ENCODE measurements at places on chromosomes 16 and 17.

DNA sequence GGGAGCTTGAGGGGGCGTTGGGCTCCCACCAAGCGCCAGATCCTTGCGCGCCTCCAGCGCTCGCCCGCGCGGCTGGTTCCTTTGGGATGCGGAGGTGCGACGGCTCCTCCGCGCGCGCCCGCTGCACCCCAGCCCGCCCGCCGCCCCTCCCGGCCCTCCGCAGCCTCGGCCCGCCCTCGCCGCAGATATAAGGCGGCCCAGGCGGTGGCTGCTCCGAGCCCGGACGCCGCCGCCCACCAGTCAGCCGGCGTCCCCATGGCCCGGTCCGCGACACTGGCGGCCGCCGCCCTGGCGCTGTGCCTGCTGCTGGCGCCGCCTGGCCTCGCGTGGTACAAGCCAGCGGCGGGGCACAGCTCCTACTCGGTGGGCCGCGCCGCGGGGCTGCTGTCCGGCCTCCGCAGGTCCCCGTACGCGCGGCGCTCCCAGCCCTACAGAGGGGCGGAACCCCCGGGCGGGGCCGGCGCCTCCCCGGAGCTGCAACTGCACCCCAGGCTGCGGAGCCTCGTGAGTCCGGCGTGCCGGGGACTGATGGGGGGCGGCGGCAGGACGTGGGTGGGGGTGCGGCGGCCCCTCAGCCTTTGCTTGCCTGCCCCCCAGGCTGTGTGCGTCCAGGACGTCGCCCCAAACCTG is at the start of gene NPB:
Gene NPB (plus strand): TSS at position 216 of the 630 bp plus-strand sequence. CDS start 40 bp downstream, at position 256.
- no peak for DNase-seq

DNA sequence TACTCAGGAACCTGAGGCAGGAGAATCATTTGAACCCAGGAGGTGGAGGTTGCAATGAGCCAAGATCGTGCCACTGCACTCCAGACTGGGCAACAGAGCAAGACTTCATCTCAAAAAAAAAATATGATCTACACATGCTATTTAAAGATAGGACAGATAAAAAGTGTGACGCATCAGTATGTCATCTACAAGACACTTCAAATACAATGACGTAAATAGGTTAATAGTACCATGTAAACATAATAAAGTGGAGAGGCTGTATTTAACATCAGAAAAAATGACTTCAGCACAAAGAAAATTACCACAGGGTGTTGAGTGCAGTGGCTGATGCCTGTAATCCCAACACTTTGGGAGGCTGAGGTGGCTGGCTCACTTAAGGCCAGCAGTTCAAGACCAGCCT is 20.2 kb downstream of the ZNF778 start:
- DNase-seq: no peak

- DNase-seq: no peak
Measured at GRCh38 chr17:62931101-62931500, 34.9 kb upstream of the TANC2 start.

- DNase-seq: no peak
Measured at GRCh38 chr16:78705694-78706093, 606.2 kb downstream of the WWOX start.

DNA sequence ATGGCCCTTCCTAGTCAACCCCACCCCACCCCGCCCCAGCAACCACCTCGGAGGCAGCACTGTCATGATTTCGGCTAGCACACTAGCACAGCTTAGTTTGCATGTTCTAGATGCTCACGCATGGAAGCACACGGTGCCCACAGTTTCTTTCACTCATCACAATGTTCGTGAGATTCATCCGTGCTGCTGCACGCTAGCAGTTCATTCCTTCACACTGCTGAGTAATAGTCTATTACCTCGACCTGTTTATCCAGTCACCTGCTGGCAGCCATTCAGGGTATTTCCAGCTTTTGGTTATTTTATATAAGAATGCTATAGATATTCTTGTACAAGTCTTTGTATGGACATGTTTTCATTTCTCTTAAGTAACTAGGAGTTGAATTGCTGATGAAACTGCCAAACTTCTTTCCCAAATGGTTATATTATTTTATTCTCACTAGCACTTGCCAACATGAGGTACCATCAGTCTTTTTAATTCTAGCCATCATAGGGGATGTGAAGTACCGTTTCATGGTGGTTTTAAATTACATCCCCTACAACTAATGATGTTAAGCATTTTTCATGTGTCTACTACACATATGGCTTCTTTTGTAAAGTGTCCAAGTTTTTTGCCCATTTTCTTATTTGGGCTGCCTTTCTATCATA is 75.7 kb downstream of the CYTH1 start:
- no peak for DNase-seq

GRCh38 chr17:72924196-72924595 is 168.3 kb downstream of the SLC39A11 start:
- DNase-seq: no peak

- DNase-seq: peak; percentile 19
Measured at GRCh38 chr16:51464996-51465395, 313.9 kb upstream of the SALL1 start.

- DNase-seq: no peak
Measured at GRCh38 chr17:60086818-60087591, 8.3 kb upstream of the HEATR6 start.

GRCh38 chr17:11028349-11028748 is 190.5 kb upstream of the PIRT start:
- no peak for DNase-seq

DNA sequence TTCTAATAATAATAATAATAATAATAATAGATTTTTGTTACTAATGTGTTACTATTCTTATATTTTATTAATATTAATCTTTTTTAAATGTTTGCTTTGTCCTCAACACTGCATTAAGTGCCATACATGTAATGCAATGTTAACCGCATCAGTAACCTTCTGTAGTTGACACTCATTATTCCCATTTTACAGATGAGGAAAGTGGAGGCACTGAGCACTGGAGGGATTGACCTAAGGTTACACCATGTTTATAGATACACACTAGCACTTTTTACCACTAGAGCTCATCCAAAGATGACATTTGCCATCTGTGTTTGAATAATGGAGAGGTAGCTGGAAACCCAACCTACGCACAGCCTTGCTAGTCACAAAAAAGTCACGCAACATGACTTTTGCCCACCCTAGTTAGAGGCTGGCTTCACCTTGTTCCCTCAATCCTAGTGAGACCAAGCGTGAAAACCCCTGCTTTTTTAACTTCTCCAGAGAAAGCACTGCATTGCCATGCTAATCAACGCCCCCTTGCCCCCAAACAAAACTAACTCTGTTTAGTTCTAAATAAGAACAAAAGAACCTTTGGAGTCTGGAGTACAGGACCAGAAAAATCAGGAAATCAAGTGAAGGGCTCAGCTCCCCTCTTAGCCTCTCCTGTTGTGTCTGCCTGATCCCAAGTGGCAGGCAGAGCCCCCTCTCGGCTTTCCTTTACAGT is 2.3 kb downstream of the ARSG start:
- DNase-seq: no peak

GRCh38 chr16:13150181-13150885 is 248.9 kb downstream of the SHISA9 start:
- DNase-seq: no peak

DNA sequence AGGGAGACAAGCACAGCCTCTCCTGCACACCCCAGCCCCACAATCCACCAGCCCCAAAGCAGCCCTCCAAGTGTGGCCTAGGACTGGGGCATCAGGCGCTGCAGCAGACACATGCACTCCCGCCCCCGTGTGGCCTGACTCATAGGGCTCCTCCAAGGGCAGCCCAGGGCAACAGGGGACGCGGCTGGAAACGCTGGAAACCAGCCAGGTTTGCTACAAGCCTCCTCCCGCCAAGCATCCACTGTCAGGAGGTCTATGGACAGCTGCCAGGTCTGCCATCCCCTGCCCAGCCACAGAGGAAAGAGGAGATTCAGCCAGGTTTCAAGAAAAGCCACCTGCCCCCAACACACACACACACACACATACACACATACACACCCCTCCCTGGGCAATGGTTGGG is 25.8 kb downstream of the SRCIN1 start:
- DNase-seq: no peak

- peak; percentile 49 for DNase-seq
Measured at GRCh38 chr17:57370037-57370581, 113.8 kb downstream of the MSI2 start.

GRCh38 chr16:4796982-4797804 is 2.0 kb downstream of the SMIM22 start:
- DNase-seq: no peak

DNA sequence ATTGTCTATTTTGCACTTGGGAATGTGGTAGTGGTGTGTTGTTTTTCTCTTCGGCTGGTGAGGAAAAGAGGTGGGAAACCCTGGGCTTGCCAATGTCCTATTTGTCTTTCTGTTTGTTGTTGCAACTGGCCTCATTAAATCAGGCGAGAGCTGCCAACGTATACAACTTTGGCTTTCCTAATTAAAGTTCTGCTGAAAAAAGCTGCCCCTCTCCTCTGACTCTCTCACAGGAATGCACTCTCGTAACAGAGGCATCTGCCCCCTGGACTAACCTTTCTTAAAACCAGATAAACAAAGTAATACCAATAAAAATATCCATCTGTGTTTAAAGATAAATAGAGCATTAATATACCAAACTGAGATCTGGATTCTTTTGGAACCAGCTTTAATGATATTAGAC is 7.8 kb downstream of the CDRT15 start:
- DNase-seq: peak; percentile 40

- DNase-seq: no peak
Measured at GRCh38 chr17:34634551-34635160, 55.3 kb downstream of the TMEM132E start.

GRCh38 chr17:19238167-19238505 is 970 bp downstream of the EPN2 start:
- no peak for DNase-seq

DNA sequence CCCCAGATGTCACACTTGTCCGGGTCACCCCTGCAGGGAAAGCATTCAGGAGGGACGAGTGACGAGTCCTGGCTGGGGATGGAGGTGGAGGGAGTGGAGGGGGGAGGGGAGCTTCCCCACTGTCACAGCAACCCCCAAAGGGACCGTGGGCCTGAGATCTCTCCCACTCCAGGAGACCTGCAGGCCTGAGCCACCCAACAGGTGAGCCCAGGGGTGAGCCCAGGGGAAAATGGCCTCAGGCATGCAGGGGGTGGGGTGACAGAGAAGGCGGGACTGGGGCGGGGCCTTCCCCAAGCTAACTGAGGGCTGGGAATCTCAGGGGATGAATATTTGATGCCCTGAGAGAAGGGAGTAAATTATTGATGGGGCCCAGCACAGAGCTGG is 2.4 kb downstream of the USH1G start:
- no peak for DNase-seq

DNA sequence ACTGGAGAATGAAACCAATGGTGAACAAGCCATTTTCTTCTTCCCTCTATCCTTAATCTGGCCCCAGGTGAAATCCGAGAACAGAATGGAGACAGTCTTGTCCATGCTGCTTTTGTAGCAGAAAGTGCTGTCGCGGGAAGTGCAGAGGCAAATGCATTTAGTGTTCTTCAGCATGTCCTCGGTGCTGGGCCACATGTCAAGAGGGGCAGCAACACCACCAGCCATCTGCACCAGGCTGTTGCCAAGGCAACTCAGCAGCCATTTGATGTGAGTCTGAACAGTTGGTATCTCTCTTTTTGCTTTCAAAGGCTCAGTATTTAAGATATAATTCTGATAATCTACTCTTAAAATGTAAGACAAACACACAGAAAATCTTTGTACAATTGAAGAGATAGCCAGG is 18.7 kb downstream of the UQCRC2 start:
- DNase-seq: no peak

- DNase-seq: no peak
Measured at GRCh38 chr16:49924078-49924477, 68.2 kb upstream of the ZNF423 start.

GRCh38 chr16:1800701-1801100 is 7.2 kb upstream of the IGFALS start:
- DNase-seq: no peak

DNA sequence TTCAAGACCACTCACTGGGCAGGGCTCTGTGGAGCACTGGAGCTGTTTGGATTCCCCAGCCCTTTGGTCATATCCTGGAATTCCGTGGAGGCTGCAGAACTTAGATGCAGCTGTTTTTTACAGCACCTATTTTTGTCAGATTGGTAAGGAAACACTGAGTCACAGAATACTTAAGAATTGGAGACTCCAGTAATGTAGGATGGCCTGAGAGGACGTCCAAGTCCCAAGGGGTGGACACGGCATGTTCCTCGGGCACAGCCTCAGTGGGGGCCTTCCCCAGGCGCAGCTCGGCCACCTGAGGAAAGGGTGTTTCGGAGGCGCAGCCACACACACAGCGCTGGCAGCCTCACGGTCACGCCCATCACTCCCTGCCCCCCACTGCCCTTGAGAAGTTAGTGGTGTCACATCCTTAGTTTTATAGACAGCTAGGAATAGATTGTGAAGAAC is 14.8 kb downstream of the PLD6 start:
- peak; percentile 44 for DNase-seq

GRCh38 chr17:55612691-55613141 is 101.5 kb upstream of the SMIM36 start:
- DNase-seq: no peak

DNA sequence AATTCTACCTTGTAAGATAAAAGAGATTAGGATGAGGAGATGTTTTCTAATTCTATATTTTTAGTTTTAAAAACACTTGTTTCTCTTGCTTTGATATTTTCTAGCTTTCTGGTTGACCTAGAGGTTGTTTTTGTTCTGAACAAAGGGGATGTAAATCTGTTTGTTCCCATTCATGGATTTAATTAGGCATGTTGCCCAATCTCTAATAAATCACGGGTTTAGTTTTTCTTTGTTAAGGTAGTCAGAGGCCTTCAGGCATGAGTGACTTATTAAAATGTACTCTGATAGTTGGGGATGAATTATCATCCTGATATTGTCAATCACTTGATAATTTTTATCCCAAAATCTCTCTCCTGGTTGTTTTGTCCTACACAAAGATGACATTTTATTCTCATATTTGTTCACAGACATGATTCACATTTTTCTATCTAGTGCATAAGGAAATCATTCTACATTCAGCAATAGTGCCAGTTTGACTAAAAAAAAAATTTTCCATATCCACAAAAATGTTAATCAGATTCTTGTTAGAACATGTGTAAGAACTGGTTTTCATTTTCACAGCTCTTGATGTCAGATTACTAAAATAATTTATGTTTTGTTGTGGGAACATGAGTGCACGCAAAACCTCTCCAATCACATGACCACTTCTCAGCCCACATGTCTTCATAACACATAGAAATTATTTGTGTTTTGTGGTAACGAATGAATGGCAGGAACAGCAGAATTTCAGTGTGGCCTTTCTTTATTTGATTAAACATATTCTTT is 95.7 kb upstream of the AKTIP start:
- no peak for DNase-seq

DNA sequence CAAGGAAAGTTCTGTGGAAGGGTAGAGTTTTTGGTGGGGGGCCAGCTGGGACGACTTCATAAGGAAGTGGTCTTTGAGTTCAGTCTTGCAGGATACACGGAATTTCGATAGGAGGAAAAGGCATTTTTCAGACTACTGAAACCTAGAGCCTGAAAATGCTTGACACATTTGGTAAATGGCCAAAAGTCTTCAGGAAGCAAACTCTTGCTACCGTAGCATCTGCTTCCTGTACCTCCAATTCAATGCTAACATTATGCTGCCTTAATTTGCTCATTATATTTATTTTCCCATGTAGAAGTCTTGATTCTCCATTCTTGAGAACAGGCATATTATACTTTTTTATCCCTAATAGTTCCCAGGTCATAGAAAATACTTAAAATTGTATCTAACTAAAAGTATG is 129.3 kb upstream of the MED13 start:
- no peak for DNase-seq

All from AG04449 (cell line).